ENCODE measurements at places on chromosomes 2 and 18.

DNA sequence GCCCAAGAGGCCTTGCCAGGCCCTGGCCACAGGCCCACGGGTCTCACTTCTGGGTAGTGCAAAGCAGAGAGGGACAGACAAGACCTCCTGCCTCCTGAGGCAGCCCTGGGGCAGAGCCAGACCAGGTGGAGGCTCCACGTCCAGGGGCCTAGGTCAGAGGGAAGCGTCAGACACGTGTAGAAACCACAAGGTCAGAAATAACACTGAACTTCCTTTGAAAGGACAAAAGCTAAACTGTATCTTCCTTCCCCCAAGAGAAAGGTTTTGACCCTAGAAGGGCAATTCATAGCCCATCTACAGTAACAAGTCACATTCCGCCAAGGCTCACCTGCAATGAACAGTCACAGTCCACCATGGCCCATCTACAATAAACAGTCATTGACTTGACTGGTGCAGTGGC is 17.9 kb downstream of the SDC1 start:
- no peak overlapping the region for H3K4me3 ChIP-seq

DNA sequence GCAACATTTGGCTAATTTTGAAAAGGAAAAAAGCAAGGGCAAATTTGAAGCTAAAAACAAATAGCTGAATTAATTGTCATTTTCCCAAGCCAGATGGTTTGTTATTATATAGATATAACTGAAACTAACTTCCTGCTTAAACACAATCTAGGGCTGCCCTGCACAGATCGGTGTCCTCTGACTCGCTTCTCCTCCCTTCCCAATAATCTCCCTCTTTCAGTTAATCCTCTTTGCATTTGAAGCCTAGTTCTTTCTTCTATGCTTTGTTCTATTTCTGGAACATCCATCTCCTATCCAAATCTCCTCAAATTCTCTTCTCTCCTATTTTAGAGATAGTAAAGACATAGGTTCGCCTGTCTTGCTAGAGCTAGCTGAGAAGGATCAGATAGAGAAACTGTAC is 328.1 kb downstream of the SLC8A1 start:
- no peak for DNase-seq
- H3K27me3 ChIP-seq, result no peaks in the 10 kb centered on the region
- no peaks in the 10 kb centered on the region for H3K4me1 ChIP-seq
- no peak overlapping the region for H3K4me3 ChIP-seq
- H3K27ac ChIP-seq, result no peak overlapping the region

- H3K27me3 ChIP-seq, result no peaks in the 10 kb centered on the region
- peaks cover 16% of the 10 kb centered on the region for H3K36me3 ChIP-seq
- H3K4me1 ChIP-seq, result peaks cover 21% of the 10 kb centered on the region
- DNase-seq, result no peak
- no peak overlapping the region for H3K27ac ChIP-seq
These were observed 34.6 kb downstream of the EML4 start for GRCh38 chr2:42203792-42204191.

GRCh38 chr2:50515638-50516037 is 516.3 kb downstream of the NRXN1 start:
- H3K4me3 ChIP-seq, result no peak overlapping the region
- H3K4me1 ChIP-seq, result no peaks in the 10 kb centered on the region
- no peak for DNase-seq

- H3K27me3 ChIP-seq, result no peaks in the 10 kb centered on the region
- no peak overlapping the region for H3K27ac ChIP-seq
- H3K4me1 ChIP-seq, result no peaks in the 10 kb centered on the region
- H3K4me3 ChIP-seq, result no peak overlapping the region
- no peak for DNase-seq
These were observed 3.6 kb upstream of the TSPYL6 start for GRCh38 chr2:54259413-54260240.

GRCh38 chr2:134952608-134953007 is 34.0 kb downstream of the CCNT2 start:
- no peaks in the 10 kb centered on the region for H3K27me3 ChIP-seq
- no peak for DNase-seq
- H3K4me3 ChIP-seq, result no peak overlapping the region
- peaks cover 65% of the 10 kb centered on the region for H3K36me3 ChIP-seq
- no peak overlapping the region for H3K27ac ChIP-seq

- no peaks in the 10 kb centered on the region for H3K36me3 ChIP-seq
- H3K27ac ChIP-seq, result no peak overlapping the region
- peaks cover 5% of the 10 kb centered on the region for H3K27me3 ChIP-seq
- no peak for DNase-seq
- H3K4me3 ChIP-seq, result no peak overlapping the region
These were observed 170.9 kb upstream of the SESTD1 start for GRCh38 chr2:179435566-179435965.

GRCh38 chr2:235600406-235600805 is 106.6 kb downstream of the AGAP1 start:
- DNase-seq, result no peak
- no peak overlapping the region for H3K4me3 ChIP-seq
- no peaks in the 10 kb centered on the region for H3K36me3 ChIP-seq

DNA sequence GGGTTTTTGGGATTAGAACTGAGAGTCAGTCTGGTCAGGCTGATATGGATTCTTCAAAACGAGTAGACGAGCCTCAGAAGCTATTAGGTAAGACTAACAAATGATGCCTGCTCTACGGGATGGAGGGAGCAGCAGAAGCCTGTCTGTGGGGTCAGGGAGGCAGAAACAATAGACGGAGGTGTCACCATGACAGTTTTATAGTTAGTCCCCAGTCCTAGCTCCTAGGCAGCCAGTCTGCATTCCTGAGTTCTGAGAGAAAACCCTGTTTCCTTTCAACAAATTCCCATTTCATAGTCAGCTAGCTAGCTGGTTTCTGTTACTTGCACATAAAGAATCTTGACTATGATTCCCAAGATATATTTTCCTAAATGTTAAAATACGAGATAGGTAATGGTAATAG is 542.1 kb downstream of the PID1 start:
- H3K27me3 ChIP-seq, result no peaks in the 10 kb centered on the region
- DNase-seq, result no peak
- H3K36me3 ChIP-seq, result no peaks in the 10 kb centered on the region

GRCh38 chr2:44547718-44548117 is 186.0 kb downstream of the CAMKMT start:
- peaks cover 2% of the 10 kb centered on the region for H3K36me3 ChIP-seq
- no peaks in the 10 kb centered on the region for H3K27me3 ChIP-seq
- no peak overlapping the region for H3K4me3 ChIP-seq
- H3K27ac ChIP-seq, result no peak overlapping the region
- no peaks in the 10 kb centered on the region for H3K4me1 ChIP-seq

- no peak for DNase-seq
- no peaks in the 10 kb centered on the region for H3K27me3 ChIP-seq
- no peaks in the 10 kb centered on the region for H3K36me3 ChIP-seq
These were observed 125.6 kb upstream of the GATA6 start for GRCh38 chr18:22043837-22044236.

DNA sequence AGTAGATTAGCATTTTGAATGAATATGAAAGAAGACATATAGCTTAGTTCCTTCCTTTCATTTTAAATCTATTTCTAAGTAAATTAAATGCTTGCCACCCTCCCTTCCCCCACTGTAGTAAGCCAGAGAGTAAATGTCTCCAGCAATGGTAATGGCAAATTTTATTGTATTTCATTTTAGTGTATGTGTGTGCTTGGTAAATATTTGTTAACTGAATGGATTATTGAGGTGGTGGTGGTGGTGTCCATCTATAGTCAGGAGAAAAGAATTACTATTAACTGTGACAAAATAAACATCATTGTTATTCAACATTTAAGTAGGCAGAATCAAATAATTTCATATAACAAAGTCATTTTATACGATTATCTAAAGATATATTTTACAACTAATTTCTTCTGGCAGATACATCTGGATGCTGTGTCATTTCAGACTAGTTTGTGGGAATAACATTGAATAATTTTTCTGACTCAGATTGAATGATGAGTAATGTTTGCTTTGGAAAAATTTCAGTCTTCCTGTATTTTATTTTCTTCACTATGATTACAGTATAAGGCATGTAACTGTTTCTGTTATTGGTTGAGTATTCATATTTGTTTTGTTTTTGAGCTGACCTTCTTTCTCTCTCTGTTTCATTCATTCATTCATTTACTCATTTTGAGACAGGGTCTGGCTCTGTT is 18.3 kb downstream of the ASXL3 start:
- no peaks in the 10 kb centered on the region for H3K4me1 ChIP-seq
- no peak overlapping the region for H3K4me3 ChIP-seq
- no peak overlapping the region for H3K27ac ChIP-seq

DNA sequence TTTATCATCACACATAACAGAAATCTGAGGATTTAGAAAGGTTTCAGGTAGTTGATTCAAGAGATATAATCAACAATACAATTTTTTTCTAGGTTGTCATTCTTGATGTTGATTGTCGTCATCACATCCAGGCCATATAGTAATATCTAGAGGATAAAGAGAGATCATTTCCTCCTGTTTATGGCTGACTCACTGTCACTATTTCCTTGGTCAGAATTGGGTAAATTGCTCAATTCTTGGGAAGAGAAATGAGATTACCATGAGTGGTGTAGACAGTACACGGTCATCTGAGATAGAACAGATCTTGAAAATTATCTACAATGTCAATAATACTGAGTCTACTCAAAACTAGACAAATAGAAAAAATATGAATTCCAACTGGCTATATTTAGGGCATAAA is 78.8 kb downstream of the ZNF804A start:
- no peaks in the 10 kb centered on the region for H3K36me3 ChIP-seq
- H3K4me3 ChIP-seq, result no peak overlapping the region
- H3K27me3 ChIP-seq, result no peaks in the 10 kb centered on the region
- no peak for DNase-seq

GRCh38 chr18:7584646-7585275 is 17.6 kb downstream of the PTPRM start:
- DNase-seq, result no peak
- no peaks in the 10 kb centered on the region for H3K4me1 ChIP-seq
- no peak overlapping the region for H3K27ac ChIP-seq
- no peaks in the 10 kb centered on the region for H3K27me3 ChIP-seq
- no peak overlapping the region for H3K4me3 ChIP-seq

GRCh38 chr2:20034218-20034617 is 17.2 kb downstream of the LAPTM4A start:
- H3K4me3 ChIP-seq, result no peak overlapping the region
- peaks cover 7% of the 10 kb centered on the region for H3K4me1 ChIP-seq
- no peaks in the 10 kb centered on the region for H3K27me3 ChIP-seq
- H3K27ac ChIP-seq, result no peak overlapping the region

DNA sequence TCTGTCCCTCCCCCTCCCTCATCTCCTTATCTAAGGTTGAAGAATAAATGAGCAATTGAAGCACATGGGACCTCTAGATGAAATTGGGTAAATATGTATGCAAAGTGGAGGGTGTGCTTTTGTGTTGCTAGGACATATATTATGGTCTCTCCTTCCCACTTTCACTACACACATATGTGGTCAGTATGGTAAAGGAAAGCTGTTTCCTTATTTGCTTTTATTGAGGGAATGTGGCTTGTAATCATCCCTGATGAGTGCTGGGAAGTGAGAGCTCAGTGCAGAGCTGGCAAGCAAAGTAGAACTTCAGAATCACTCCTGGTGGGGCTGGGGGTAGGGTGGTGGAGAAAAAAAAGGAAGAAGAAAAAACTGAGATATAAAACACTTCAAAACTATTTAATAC is 189.9 kb upstream of the ATP5MC3 start:
- H3K27me3 ChIP-seq, result peaks cover 10% of the 10 kb centered on the region
- H3K4me3 ChIP-seq, result no peak overlapping the region
- no peaks in the 10 kb centered on the region for H3K36me3 ChIP-seq
- DNase-seq, result no peak
- H3K27ac ChIP-seq, result no peak overlapping the region

GRCh38 chr2:209901172-209901571 is 101.3 kb upstream of the RPE start:
- no peaks in the 10 kb centered on the region for H3K27me3 ChIP-seq
- no peak overlapping the region for H3K4me3 ChIP-seq
- no peaks in the 10 kb centered on the region for H3K4me1 ChIP-seq

DNA sequence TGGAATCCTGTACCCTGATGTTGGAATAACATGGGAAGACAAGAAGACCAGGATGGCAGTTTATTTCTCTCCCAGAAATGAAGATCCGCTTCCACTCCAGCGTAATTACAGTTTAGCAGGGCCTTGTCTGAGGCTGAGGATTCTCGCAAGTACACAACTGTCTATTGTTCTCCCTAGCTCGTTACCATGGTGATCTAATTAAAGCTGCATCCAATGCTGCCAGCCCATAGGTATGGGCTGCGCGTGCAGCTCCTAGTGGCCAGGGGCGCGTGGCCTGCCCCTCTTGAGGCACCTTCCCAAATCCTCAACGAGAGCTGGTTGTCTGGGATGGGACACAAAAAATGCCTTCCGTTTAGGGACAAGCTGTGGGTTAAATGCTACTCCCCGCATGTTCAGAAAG is 344.9 kb downstream of the CYRIA start:
- H3K27ac ChIP-seq, result no peak overlapping the region
- no peaks in the 10 kb centered on the region for H3K36me3 ChIP-seq
- no peaks in the 10 kb centered on the region for H3K27me3 ChIP-seq
- no peak overlapping the region for H3K4me3 ChIP-seq
- H3K4me1 ChIP-seq, result no peaks in the 10 kb centered on the region

GRCh38 chr2:215504547-215504946 is 68.7 kb upstream of the FN1 start:
- H3K27me3 ChIP-seq, result no peaks in the 10 kb centered on the region
- no peaks in the 10 kb centered on the region for H3K4me1 ChIP-seq
- H3K36me3 ChIP-seq, result no peaks in the 10 kb centered on the region
- no peak for DNase-seq
- H3K27ac ChIP-seq, result no peak overlapping the region

DNA sequence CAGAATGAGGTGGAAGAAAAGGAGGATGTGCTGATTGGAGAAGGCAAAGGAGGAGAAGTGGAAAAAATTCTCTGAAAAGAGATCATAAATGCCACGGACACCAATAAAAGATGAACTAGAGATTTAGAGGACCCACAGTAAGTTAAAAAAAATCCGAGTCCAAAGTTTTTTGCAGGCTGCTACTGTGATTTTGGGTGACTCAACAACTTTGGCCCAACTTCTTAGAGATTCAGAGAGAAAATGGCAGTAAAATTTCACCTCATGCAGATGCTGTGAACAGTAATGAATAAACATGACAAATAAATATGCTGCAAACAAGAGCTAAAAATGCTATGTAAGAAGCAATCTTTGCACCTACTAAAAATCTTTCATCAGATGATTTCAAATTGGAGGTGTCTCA is 176.9 kb upstream of the SESTD1 start:
- H3K36me3 ChIP-seq, result no peaks in the 10 kb centered on the region
- H3K27ac ChIP-seq, result no peak overlapping the region
- peaks cover 11% of the 10 kb centered on the region for H3K27me3 ChIP-seq
- H3K4me1 ChIP-seq, result no peaks in the 10 kb centered on the region
- no peak for DNase-seq
